ENCODE measurements at places on chromosomes 5 and 9. TPM values are rescaled to one million over a fixed set of nuclear protein-coding genes. Genes with fewer than 3 reads are reported as not detected.

GRCh38 chr5:161847941-161848391, at the start of gene GABRA1:
Gene GABRA1, plus strand, starts transcription at chr5:161848120. Its CDS starts 2,691 bp downstream, at chr5:161850811.
- DNase-seq, result no peak

Gene BTNL3
- 0.16 TPM for total RNA-seq

DNA sequence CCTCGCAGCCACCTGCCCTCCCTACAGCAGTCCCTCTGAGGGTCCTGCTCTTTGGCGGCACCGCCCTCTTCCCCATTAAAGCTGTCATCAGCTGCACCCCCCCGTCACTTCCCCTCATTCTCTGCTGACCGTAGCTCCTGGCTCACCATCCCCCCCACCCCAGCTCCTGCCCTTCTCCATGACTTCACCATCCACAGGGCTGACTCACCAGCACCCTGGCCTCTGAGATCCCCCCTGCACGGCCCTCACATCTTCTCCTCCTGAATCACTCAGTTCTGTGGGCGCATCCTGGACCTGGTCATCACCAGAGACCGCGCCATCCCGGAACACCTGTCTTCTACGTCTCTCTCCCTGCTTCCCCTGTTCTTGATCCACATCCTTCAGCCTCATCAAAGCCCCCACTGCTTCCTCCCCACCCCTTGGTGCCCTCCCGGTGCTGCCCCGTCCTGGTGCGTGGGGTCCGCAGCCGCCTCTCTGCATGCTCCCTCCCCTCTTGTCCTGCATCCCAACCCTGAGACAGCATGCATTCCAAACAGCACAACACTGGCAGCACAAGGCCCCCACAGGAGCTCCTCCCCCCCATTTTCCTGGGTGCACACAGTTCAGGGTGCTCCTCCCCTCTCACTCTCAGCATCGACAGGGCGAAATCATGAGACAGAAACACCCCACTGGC, 12.9 kb downstream of the FLT4 start:
- no peak for DNase-seq

DNA sequence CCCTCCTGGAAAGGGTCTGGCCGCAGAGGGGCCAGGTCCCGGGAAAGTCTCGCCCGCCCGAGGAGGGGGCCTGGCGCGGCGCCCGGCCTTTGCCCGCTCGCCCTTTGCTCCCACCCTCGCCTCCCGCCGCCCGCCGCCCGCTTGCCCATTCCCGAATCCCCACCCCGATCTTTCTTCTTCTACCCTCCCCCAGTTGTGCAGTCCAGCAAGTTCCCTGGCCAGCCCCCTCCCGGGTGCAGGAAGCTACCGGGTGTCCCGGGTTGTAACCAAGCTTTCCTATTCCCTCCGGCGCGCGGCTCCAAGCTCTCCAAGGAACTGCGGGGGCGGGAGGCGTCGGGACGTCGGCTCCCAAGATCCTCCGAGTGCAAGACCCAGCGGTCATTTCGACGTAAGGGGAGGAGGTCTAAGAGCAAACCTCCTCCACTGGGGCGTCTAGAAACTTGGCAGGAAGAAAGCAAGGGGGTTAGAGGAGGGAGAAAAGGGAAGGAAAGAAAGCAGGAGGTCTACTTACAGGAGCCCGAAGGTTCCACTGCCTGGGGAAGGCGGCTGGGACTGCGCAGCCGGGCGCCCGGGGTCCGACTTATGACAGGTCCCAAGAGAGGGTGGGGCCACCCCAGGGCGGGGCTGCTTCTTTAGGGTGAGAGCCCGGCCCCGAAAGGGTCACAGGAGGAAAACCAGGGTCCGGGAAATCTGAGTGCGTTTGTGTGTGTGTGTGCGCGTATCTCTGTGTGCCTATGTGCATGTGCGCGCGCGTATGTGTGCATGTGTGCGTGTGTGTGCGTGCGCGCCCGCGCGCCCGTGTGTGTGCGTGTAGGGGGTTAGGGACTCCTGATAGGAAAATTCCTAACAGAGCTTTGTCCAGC, at the start of gene PTGR1:
Gene PTGR1, minus strand, starts transcription at position 556 of the 863 bp plus-strand sequence. CDS start 2,225 bp downstream, outside the sequence.
- peak; percentile 28 for DNase-seq

DNA sequence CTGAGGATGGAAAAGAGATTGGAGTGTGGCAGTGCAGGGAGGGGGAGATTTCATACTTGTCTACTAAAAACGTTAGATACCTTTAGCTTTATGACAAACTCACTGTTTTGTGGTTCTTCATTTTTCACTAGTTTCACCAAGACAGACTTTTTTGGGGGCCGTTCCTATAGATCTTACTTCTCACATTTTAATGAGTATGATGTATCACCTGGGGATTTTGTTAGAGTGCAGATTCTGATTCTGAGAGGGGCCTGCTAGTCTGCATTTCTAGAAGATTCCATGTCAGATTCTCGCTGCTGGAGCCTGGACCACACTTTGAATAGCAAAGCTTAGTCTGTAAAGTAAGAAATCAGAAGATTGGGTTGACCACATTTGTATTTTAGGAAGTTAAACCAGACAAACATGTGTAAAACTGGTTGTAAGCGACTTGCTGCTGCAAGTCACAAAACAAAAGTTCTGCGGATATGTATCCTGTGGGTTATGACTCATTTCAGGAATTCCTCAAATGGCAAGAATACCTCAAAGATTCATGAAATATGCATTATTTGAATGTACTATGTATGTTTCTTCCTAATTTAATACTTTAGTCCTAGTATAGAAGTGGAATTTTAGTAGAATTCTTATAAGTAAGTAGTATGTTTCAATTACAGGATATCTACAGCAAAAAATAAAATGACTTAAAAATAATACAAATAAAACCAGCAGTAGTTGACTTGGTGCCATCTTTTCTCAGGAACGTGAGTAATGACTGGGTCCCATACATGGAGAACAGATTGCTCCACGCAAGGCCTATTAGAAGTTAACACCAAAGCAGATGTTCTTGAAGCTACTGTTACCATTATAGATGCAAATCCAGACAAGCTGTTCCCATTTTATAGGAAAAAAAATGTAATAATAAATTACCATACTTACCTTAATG, 27.8 kb downstream of the NFIL3 start:
- peak; percentile 28 for DNase-seq

Gene EFNA5
- not detected for total RNA-seq

Gene SPRY4
- 1.4 TPM for total RNA-seq

GRCh38 chr5:173155912-173156311, 11.6 kb downstream of the BNIP1 start:
- DNase-seq, result no peak

- no peak for DNase-seq
Observed at GRCh38 chr9:135791431-135792267, 89.7 kb downstream of the KCNT1 start.

Gene PCDHGB4
- not detected for total RNA-seq

GRCh38 chr9:106883626-106884190, 20.7 kb downstream of the ZNF462 start:
- DNase-seq, result no peak

Gene ZNF300
- 0.79 TPM for total RNA-seq

- no peak for DNase-seq
Observed at GRCh38 chr9:76717613-76718012, 46.6 kb upstream of the PCA3 start.

Gene CARTPT
- total RNA-seq, result not detected

GRCh38 chr5:150556859-150557508, 49.1 kb downstream of the NDST1 start:
- DNase-seq, result no peak

GRCh38 chr9:84821431-84821830, 151.9 kb downstream of the NTRK2 start:
- DNase-seq, result no peak

- DNase-seq, result no peak
Observed at GRCh38 chr5:68873198-68873597, 220.6 kb upstream of the SLC30A5 start.

Gene TMEM215
- not detected for total RNA-seq

Gene C9orf153
- total RNA-seq, result 0.21 TPM

DNA sequence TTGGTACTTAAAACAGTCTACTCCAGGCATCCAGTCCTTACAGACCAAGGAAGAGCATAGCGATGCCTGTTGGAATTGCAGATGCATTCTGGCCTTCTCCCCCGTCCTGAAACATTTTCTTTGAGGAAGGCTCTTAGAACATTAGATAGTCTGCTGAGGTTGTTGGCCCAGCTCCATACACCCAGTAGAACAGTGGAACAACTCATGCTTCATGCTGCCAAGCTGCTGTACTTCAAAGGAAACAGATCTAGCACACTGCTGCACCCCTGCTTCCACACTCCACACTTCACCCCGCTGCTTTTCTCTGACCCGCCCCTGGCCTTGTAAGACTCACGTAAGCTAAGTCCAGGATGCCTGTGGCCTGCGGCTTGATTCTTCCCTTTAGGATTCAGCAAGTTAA, 33.4 kb upstream of the NCS1 start:
- DNase-seq, result peak; percentile 16

GRCh38 chr9:36950389-36950788, 83.7 kb downstream of the PAX5 start:
- DNase-seq, result no peak

Gene OTULINL
- 17.9 TPM for total RNA-seq

DNA sequence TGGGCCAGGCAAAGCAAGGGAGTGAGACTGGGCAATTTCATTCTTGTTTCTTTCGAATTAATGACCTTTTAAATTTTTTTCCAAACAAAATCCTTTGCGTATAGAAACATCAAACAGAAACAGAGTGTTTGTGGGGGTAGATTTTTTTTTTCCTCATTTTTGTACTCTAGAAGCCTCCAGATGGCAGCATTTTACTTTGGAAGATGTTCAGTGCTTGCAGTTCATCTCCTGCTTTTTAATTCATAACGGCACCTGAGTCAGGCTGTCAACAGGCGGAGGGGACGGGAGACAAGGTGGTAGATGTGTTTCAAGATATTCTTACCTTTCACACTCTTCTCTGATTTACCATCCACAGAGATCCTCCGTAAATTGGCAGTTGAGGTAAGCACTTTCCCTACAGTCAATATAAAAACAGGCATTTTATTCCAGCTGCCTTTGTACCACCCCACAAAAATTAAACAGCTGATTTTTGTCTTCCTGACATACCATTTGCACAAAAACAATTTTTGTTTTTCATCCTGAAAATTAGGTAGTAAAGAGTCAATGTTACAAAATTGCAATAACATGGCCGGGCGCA, 99.5 kb upstream of the FBXL17 start:
- DNase-seq, result no peak

- DNase-seq, result no peak
Observed at GRCh38 chr5:98865690-98866089, 63.1 kb downstream of the CHD1 start.

- DNase-seq, result no peak
Observed at GRCh38 chr9:121779381-121780117, 128.1 kb downstream of the DAB2IP start.

GRCh38 chr5:127330116-127330515, 39.5 kb downstream of the MEGF10 start:
- DNase-seq, result no peak

DNA sequence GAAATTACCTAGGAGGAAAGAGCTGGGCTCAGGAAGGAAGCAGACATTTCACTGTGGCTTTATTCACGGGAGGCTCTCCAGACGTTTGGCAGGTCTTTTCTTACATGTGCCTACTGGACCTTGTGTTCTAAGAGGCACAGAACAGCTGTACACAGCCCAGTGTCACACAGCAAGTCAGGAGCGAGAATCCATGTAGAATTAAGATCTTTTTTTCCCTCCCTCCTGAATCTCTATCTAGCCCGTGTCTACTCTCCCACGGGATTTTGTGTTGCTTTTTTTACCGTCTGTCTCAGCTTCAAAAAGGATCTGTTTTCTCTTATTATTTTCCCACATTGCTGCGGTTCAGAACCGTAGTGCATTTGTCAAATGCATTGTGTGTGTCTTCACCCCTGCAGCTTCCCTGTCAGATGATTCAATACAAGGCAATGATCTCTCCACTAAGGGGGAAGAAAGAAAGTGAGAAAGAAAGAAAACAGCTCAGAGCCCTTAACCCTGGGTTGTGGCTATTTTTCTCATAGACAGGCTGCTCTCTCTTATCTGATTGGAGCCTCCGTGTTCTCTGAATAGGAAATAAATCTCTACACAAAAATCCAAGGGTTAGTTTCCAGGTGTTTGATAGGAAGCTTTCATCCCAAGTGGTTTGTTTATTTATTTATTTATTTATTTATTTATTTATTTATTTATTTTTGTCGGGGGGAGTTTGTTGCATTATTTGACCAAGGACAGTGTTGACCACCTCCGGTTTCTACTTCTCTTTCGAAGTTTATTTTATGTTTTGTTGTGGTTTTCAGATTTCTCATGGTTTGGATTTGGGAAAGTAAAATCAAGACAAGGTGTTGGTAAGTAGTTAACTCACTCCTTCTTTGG, 191.0 kb downstream of the NTRK2 start:
- no peak for DNase-seq

GRCh38 chr5:113235884-113236283, 198.9 kb downstream of the TSSK1B start:
- no peak for DNase-seq

Gene PRDM9
- total RNA-seq, result not detected

Gene CD14
- not detected for total RNA-seq

GRCh38 chr5:148904440-148904839, 78.0 kb downstream of the ADRB2 start:
- no peak for DNase-seq

Gene EDIL3
- total RNA-seq, result not detected

Gene MRPL22
- total RNA-seq, result 67.5 TPM

Gene TRAF1
- 91.6 TPM for total RNA-seq

DNA sequence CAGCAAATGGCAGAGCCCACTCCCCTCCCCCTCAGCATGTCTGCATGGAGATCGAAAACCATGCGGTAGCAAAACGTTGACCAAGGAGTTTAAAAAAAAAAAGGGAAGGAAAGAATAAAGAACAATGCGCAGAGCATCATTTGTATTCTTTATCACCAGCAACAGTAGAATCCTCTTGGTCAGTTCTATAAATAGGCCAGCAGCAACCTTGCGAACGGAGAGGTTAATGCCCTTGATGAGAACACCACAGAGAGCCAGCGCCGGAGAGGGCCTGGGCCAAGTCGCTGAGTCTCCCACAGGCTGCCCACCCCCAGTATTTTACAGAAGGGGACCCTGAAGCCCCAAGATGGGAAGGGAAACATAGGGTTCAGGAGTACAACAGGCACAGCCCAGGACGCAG, 22.7 kb downstream of the WHRN start:
- DNase-seq, result no peak

DNA sequence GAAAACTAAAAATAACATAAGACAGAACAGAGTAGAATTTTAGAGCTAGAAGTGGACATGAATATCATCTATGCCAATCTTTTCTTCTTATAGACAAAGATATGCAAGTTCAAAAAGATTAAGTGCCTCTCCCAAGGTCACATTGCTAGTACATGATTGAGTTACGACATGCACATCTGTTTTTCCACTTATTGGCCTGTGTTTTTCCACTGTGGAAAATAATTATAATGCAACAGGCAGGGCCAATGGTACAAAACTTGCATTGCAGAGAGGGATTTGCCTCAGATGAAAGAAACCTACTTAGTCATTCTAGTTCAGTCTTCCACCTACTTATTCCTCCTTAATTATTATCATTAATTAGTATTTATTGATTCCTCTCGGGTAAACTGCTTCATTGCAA, 407.8 kb upstream of the SGCD start:
- no peak for DNase-seq

Gene ROR2
- total RNA-seq, result 0.07 TPM

Gene PCDHA4
- total RNA-seq, result not detected

Gene WDR5
- 31.7 TPM for total RNA-seq

Gene GOLGA1
- 22.5 TPM for total RNA-seq

- DNase-seq, result no peak
Observed at GRCh38 chr9:93122721-93123221, 11.3 kb downstream of the NINJ1 start.

Gene FAM53C
- 39.1 TPM for total RNA-seq

Gene FGF18
- 0.17 TPM for total RNA-seq

- DNase-seq, result no peak
Observed at GRCh38 chr5:96788112-96788749, 19.5 kb downstream of the ERAP1 start.
